ENCODE measurements at places on chromosomes 7 and 10.

DNA sequence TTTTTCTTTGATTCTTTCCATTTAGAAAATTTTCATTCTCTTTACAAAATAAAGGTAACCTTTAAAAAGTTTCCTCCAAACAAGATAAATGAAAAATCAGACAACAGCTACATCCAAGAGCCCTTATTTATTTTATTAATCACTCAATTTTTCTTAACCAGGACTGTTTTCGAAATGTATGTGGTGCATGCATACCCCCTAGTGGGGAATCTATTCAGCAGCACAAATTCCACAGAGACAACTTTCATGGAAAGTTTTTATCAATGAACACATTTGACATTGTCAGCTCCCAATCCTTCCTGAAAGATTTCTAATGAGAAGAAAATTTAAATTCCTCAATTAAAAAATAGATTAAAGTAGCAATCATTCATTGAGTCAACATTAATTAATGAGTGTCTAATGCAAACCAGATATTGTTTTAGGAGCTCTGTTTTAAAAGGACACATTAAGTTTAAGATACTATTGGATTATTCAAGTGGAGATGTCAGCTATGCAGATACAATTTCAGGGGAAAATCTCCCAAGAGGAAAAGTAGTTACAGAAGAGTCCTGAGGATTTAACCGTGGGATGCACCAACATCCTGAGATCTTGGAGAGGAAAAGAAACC, 5.2 kb upstream of the HTR7 start:
- DNase-seq = no peak

- DNase-seq = no peak
Measured at GRCh38 chr10:50576245-50576815, 47.4 kb downstream of the SGMS1 start.

GRCh38 chr10:98307916-98308541, 40.0 kb upstream of the LOXL4 start:
- no peak for DNase-seq

GRCh38 chr7:55034776-55035175, 16.0 kb downstream of the EGFR start:
- no peak for DNase-seq

- DNase-seq = no peak
Measured at GRCh38 chr7:150374026-150374425, 5.1 kb upstream of the ZNF775 start.

- no peak for DNase-seq
Measured at GRCh38 chr10:3433131-3433530, 260.5 kb upstream of the PITRM1 start.

DNA sequence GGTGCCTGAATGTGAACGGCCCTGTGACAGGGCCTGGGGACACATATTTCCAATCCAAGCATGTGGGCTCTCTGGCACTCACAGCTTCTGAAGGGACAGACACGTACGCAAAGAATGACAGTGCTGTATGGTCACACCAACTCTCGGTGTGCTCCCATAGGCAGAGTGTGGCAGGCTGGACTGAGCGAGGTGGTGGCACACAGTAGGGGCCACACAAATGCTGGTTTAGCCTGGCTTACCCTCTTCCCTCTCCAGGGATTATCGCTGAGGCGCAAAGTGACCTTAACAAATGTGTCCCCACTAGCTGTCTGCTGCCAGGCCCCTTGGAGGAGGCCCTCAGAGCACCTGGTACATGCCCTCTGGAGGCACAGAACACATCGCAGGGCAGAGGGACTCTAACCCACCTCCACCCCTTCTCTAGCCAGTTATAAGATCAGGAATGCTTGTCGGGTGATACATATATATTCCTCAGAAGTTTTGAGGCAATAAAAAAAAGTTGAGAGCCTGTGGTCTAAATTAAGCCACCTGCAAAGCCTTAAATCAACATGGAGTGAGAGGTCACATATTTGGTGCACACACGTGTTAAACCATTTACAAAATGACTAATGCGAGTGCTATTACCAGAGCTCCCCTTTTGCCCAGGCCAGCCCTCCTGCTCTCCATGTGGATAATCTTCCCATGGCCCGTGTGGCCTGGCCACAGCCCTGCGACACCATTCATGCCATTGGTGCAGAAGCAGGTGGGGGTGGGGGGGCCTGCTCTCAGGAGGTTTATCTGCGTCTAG, 262.8 kb upstream of the GRB10 start:
- DNase-seq = no peak

DNA sequence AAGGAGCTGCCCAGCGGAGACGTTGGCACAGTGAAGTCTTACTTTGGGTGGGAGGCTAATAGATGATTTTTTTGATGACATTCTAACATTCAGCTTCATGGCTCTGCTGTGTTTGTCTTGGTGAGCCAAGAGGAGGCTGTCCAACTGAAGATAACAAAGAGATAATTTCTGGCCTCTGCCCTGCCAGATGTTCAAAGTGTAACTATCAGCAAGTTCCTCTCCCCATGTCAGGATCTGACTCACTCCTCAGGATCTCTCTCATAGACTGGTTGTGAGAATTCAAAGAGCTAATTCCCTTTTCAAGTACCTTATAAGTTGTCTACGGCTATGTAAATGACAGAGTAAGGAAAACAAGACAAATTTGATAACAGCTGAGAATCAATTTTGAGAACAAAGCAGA, 1340.9 kb downstream of the XPNPEP1 start:
- no peak for DNase-seq

GRCh38 chr7:143387156-143387975, 6.2 kb downstream of the ZYX start:
- DNase-seq = no peak

- DNase-seq = no peak
Measured at GRCh38 chr10:11823989-11824346, 812 bp downstream of the PROSER2 start.

DNA sequence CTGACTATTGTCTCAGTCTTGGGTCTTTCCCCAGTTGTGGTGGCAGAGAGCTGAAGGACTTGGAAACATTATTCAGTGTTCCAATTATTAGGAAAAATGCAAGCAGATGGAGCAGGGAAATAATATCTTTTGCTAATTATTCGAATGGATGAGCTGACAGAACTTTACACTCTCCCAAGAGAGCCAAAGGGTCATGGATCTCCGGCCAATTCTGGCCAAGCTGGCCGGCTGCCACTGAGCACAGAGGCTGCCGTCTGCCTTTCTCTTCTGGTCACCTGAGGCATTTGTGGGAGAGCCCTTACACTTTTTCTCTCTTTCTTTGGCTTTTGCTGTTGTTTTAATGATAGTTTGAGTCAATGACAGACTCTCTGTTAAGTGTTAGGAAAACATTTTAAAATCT, 22.2 kb upstream of the CNTNAP2 start:
- no peak for DNase-seq

- DNase-seq = no peak
Measured at GRCh38 chr10:77202857-77203256, 434.8 kb downstream of the KCNMA1 start.

- no peak for DNase-seq
Measured at GRCh38 chr7:33534833-33535232, 370.5 kb upstream of the BMPER start.

DNA sequence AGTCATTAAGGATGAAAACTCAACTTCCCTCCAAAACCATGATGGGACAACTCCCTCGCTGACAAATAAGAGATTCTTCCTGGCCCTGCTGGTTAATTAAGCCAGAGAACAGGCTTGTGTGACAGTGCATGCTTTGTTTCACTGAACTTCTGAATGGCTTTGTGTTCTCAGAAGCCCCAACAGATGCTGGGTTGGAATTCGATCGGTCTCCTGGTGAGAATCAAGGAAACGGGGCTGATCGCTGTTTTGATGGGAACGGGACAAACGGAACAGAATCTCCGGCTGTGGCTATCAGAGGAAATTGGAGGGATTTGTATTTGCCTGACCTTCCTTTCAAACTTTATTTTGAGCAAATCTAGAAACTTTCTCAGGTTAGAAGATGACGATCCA, 145.0 kb downstream of the RNF216 start:
- peak; percentile 49 for DNase-seq

DNA sequence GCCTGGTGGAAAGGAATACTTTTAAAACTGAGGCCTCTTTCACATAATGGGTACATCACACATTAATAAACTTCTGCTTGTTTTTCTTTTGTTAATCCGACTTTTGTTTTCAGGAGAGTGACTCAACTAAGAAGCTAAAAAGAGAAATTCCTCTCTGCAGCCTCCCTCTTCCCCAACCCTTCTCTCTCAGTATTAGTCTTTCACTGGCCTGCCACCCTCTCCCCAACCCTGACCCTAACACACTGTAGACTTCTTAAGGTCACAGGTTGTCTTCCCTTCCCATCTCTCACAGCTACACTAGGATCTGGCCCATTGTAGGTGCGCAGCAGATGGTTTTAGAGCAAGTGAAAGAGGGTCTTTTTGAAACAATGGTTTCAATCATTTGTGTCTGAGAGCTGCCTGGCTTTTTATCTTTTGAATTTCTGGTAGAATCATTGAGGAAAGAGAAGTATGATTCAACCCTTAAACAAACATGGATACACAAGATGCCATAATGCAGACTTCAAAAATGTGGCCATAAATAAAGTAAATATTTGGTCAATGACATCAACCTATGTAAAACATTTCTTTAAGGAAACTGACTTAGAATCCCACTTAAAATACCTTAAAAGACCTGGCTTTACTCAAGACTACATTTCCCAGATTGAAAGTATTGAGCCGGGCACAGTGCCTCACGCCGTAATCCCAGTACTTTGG, 17.9 kb upstream of the FFAR4 start:
- DNase-seq = no peak

GRCh38 chr7:94514140-94514889, 4.7 kb downstream of the CASD1 start:
- DNase-seq = no peak

GRCh38 chr10:34249634-34250033, 565.5 kb downstream of the PARD3 start:
- no peak for DNase-seq

DNA sequence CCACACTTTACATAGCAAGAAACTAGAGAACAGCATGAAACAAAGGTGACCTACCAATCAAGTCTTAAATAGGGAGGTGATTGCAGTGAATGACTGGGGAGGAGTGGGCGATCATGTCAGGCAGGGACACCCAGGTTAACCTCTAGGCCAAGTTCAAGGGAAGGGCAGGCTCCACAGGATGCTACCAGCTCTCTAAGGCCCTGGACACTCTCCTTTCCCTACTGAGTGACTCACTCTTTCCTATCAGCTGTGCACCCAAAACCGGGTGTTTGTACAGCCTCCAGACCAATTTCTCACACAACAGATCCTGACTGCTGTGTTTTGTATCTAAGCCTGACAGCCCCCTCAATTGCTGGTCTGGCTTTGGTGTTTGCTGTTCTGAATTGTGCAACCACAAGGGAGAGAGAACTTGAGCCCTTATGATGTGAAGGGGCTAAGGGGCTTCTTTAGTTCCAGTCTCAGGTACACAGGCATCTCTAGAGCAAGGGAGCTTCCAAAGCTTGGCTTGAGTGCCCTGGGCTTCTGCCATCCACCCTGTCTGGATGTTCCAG, 107.8 kb downstream of the TBXAS1 start:
- DNase-seq = no peak

GRCh38 chr10:11899067-11899876, 76.1 kb downstream of the PROSER2 start:
- DNase-seq = no peak

- DNase-seq = no peak
Measured at GRCh38 chr10:113058523-113059370, 108.7 kb downstream of the TCF7L2 start.

GRCh38 chr7:36439624-36440023, 50.0 kb downstream of the ANLN start:
- DNase-seq = no peak

GRCh38 chr7:2032876-2033407, 199.8 kb downstream of the MAD1L1 start:
- peak; percentile 11 for DNase-seq

DNA sequence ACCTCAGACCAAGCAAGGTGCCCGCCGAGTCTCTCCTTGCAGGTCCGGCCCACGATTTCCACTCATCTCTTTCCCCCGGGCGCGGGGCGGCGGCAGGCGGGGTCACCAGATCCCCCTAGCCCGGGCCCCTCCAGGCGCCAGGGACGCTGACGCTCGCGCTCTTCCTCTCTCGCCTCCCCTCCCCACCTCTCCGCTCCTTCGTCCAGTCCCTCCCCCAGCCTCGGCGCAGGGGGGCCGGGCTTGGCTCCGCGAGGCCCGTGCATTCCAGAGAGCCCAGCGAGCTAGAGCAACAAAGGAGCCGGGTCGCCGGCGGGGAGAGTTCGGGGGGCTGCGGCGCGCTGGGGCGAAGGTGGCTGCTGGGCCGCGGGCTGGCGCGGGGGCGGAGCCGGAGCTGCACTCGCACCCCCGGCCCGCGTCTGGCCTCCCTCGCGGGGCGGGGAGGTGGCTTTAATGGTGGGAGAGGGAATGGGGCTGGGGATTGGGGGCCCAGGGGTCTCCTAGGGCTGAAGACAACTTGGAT, at the start of gene SMO:
SMO (plus strand) TSS at position 262 of the 520 bp plus-strand sequence. CDS start 519 bp downstream, outside the sequence.
- DNase-seq = peak; percentile 93

DNA sequence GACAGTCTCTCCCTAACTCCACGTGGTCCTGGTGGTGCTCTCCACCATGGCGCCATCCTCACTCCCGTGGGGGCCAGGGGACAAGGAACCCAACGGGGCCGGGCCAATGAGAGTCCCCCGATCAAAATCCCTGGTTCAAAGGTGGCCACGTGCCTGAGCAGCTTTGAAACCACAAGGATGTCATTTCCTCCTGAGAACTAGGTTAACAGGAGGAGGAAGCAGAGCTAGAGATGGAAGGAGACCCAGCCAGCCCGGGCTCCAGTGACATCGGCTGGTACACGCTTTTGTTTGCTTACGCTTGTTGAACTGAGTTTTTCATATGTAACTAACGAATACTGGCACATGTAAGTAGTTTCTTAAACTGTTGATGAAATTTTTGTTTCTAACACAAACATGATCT, 61.7 kb downstream of the PRPF18 start:
- DNase-seq = no peak

DNA sequence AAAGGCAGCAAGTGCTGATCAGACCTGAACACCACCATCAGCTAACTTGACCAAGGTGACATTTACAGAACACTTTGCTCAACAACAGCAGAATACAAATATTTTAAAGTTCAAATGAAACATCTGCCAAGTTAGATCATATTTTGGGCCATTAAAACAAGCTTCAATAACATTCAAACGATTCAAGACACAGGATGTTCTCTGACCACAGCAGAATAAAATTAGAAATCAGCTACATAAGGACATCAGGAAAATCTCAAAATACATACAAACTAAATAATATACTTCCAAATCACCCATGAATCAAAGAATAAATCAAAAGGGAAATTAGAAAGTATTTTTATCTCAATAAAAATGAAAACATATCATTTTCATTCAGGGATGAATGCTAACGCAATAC, 173.0 kb downstream of the PKD1L1 start:
- no peak for DNase-seq

- DNase-seq = no peak
Measured at GRCh38 chr7:116501425-116502167, 2.1 kb downstream of the CAV2 start.

Data from femur (tissue), 1 donor.